Spleen (tissue), 13 donors: ENCODE measurements at places on chromosomes 13 and 19. TPM values are rescaled to one million over a fixed set of nuclear protein-coding genes. Genes with fewer than 3 reads are reported as not detected.

DNA sequence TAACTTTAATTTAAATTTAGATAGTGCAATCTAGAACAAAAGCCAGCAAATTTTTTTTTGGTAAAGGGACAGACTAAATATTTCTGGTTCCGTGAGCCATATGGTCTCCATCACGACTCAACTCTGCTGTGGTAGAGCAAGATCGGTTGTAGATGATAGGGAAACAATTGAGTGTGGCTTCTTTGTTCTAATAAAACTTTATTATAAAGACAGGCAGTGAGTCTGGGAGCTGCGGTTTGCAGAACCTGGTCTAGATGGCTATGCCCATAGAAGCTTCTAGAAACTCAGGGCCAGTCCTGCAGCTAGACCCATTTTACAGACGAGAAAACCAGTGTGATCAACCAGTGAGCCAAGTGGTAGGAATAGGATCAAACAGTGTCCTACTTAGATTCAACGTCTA, 11.2 kb downstream of the CDC37 start:
- no peak overlapping the region for H3K27ac ChIP-seq
- no peak overlapping the region for H3K4me3 ChIP-seq
- H3K27me3 ChIP-seq: no peaks in the 10 kb centered on the region
- no peak for DNase-seq
- H3K4me1 ChIP-seq: peaks cover 42% of the 10 kb centered on the region

Gene EXOC3L2
- 22.7 TPM for total RNA-seq

GRCh38 chr13:72970956-72971355, 87.8 kb upstream of the KLF5 start:
- H3K36me3 ChIP-seq: peaks cover 14% of the 10 kb centered on the region
- H3K27me3 ChIP-seq: no peaks in the 10 kb centered on the region
- no peak for DNase-seq

- H3K4me3 ChIP-seq: no peak overlapping the region
- DNase-seq: no peak
- H3K27ac ChIP-seq: no peak overlapping the region
- peaks cover 6% of the 10 kb centered on the region for H3K4me1 ChIP-seq
- H3K36me3 ChIP-seq: no peaks in the 10 kb centered on the region
Measured at GRCh38 chr19:56474308-56474707, 2.8 kb downstream of the ZNF667 start.

Gene ICAM1
- total RNA-seq: 163 TPM

Gene ZNF324
- 12.6 TPM for total RNA-seq

Gene VSIG10L
- 1.1 TPM for total RNA-seq

Gene ATXN8OS
- total RNA-seq: not detected

DNA sequence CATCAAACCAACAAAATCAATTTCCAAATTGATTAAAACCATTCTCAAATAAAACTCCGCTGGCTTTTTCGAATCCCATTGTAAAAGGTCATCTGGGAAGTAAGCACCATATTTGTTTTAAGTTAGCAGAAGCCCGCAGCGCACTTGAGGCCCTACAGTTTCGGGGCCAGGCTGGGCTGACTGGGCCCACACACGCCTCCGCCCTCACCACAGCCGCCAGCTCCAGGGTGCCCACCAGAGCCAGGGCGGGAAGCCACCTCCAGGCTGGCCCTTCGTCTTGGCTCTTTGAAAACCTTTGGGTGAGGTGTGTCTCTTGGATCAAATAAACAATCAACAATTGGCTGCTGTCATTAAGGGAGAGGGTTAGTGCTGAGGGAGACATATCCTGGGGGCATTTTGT, 133.3 kb downstream of the SOX1 start:
- DNase-seq: no peak
- H3K27me3 ChIP-seq: no peaks in the 10 kb centered on the region
- peaks cover 3% of the 10 kb centered on the region for H3K4me1 ChIP-seq
- no peak overlapping the region for H3K27ac ChIP-seq

Gene UTP14C
- total RNA-seq: 18.0 TPM

- H3K27ac ChIP-seq: peak overlapping the region; percentile 64
- H3K4me1 ChIP-seq: peaks cover 5% of the 10 kb centered on the region
- H3K27me3 ChIP-seq: no peaks in the 10 kb centered on the region
- H3K36me3 ChIP-seq: peaks cover 98% of the 10 kb centered on the region
- DNase-seq: peak; percentile 83
Measured at GRCh38 chr19:10142701-10143375, 23.1 kb upstream of the EIF3G start.

Gene PPP1R37
- total RNA-seq: 18.3 TPM

GRCh38 chr19:35689836-35690235, 14.5 kb upstream of the ZBTB32 start:
- no peaks in the 10 kb centered on the region for H3K36me3 ChIP-seq
- no peak overlapping the region for H3K27ac ChIP-seq
- no peak for DNase-seq
- no peak overlapping the region for H3K4me3 ChIP-seq
- H3K4me1 ChIP-seq: peaks cover 3% of the 10 kb centered on the region

DNA sequence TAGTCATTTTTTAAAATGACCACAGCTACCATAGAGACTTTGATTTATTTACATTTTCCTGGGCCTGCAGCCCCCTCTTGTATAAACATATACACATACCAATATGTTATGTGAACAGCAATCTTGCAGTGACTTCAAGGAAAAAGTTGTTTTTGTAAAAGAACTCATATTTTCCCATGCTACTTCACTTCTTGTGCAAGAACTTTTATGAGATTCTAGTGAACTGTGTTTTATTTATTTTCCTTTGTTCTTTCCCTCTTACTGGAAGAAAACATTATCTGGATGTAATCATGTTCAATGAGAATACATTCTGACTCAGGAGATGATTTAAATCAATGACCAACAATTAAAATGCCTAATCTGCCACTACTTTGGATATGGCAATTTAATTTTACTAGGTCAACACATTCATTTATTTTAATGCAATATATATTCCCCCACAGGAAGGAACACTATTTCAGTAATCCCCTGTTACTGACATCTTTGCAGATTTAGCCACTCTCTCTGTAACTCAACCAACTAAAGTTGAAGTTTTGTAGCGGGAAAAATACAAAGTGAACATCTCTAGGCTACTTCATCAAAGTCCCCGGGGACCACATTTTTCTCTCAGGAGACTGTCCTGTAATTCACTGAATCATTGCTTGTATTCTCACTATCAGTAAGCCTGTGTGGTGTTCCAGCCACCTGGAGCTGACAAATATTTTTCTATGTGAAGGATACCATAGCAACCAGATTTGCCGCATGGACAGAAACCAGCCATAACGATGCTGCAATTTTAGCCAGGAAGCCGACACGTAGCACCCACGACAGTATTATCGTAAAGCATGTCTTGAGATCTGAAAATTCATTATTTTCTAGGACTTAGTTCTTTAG, 90.5 kb downstream of the STARD13 start:
- no peaks in the 10 kb centered on the region for H3K36me3 ChIP-seq
- no peaks in the 10 kb centered on the region for H3K27me3 ChIP-seq
- no peak overlapping the region for H3K4me3 ChIP-seq
- no peaks in the 10 kb centered on the region for H3K4me1 ChIP-seq

- DNase-seq: no peak
- H3K27ac ChIP-seq: no peak overlapping the region
- no peaks in the 10 kb centered on the region for H3K36me3 ChIP-seq
- no peaks in the 10 kb centered on the region for H3K4me1 ChIP-seq
Measured at GRCh38 chr13:82480415-82480814, 1401.9 kb downstream of the SLITRK1 start.

DNA sequence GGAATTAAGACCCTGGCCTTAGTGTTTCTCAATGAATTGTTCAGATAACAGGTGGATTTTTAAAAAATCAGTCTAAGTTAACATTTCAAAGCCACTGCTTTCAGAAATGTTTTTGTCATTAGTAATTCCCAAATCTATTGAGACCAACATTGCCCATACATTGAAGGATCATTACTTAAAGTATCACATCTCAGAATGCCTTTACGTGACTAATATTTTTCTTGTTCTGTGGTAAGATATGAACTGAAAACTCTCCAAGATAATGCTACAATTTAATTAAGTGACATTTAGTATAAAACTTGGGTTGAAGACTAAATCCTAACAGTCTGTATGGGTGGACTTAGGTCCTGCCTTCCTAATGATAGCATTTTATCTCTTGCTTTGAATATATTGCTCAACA, 59.4 kb upstream of the POSTN start:
- H3K4me3 ChIP-seq: no peak overlapping the region
- H3K27me3 ChIP-seq: no peaks in the 10 kb centered on the region
- no peak overlapping the region for H3K27ac ChIP-seq
- no peaks in the 10 kb centered on the region for H3K36me3 ChIP-seq

DNA sequence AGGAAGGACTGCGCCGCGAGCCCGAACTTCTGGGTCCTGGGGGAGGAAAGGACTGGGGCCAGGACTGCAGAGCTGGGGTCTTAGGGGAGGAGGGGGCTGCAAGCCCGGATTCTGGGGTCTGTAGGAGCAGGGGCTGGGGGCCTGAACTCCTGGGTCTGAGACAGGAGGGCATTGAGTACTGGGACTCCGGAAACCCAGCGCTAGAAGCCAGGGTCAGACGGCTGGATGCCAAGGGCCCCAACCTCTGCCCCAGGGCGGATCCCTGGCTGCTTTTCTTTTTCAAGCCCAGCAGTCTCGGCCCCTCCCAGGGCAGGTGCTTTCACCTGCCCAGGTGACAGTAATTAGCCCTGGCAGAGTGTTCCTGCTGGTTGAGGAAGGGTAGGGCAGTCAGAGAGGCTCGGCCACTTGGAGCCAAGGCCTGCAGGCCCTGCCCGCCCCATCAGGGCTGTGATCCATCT, 2.3 kb downstream of the MYH14 start:
- H3K4me3 ChIP-seq: no peak overlapping the region
- H3K4me1 ChIP-seq: peaks cover 9% of the 10 kb centered on the region
- peaks cover 60% of the 10 kb centered on the region for H3K27me3 ChIP-seq

DNA sequence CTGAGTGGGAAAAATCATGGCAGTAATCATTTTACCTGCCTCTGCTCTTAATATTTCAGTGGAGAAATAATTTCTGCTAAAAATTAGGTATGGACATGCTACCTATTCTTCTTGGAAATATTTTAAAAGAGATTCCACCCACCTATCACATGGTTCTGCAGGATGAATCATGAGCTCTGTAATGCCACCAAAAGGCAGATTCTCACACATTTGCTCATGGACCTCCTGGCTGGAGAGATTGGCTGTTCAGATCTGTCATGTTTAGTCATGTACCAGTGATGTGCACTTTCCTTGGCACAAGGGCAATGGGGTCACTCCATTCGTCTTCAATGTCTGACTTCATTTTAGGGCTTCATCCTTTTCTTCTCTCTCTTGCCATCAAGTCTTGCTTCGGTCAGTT, 101.8 kb upstream of the MBNL2 start:
- H3K27me3 ChIP-seq: peaks cover 6% of the 10 kb centered on the region
- H3K27ac ChIP-seq: no peak overlapping the region
- no peaks in the 10 kb centered on the region for H3K36me3 ChIP-seq
- no peak overlapping the region for H3K4me3 ChIP-seq
- no peaks in the 10 kb centered on the region for H3K4me1 ChIP-seq
- DNase-seq: no peak

Gene PEAK3
- 13.4 TPM for total RNA-seq

- H3K27me3 ChIP-seq: no peaks in the 10 kb centered on the region
- peak; percentile 92 for DNase-seq
- peak overlapping the region; percentile 37 for H3K4me3 ChIP-seq
Measured at GRCh38 chr13:26784704-26785639, 24.4 kb upstream of the GPR12 start.

DNA sequence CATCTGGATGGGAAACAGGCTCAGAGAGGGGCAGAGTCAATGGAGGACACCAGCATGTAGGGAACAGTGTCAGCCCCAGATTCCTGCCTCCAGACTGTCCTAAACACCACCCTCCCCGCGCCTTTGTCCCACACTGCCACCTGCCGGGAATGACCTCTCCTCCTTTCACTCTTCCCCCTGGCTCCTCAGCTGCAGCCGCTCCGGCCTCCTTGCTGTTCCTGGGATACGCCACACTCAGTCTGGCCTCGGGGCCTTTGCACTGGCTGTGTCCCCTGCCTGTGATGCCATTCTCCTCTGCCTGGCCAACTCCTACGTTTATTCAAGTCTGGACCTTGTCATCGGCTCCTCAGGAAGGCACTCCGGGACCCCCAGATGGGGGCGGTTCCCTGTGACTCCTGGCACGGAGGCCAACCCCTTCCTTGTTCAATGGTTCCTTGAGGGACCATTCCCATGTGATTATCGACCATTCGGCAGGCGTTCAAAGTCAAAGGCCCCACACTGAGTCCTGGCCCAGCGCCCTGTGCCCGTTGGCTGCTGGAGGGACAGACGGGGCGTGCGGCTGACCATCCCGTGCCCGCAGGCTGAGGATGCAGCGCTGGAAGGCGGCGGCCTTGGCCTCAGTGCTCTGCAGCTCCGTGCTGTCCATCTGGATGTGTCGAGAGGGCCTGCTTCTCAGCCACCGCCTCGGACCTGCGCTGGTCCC, 15.8 kb downstream of the FUT6 start:
- H3K27ac ChIP-seq: no peak overlapping the region
- peaks cover 4% of the 10 kb centered on the region for H3K4me1 ChIP-seq
- no peak for DNase-seq
- no peak overlapping the region for H3K4me3 ChIP-seq
- H3K27me3 ChIP-seq: peaks cover 23% of the 10 kb centered on the region
- no peaks in the 10 kb centered on the region for H3K36me3 ChIP-seq

- no peak for DNase-seq
- no peak overlapping the region for H3K4me3 ChIP-seq
- H3K27me3 ChIP-seq: no peaks in the 10 kb centered on the region
- H3K36me3 ChIP-seq: peaks cover 18% of the 10 kb centered on the region
Measured at GRCh38 chr13:99264051-99264450, 5.9 kb upstream of the GPR18 start.

- H3K27ac ChIP-seq: no peak overlapping the region
- peak; percentile 62 for DNase-seq
- H3K4me1 ChIP-seq: no peaks in the 10 kb centered on the region
- H3K36me3 ChIP-seq: no peaks in the 10 kb centered on the region
- H3K27me3 ChIP-seq: no peaks in the 10 kb centered on the region
- H3K4me3 ChIP-seq: no peak overlapping the region
Measured at GRCh38 chr13:113077953-113078901, 27.4 kb upstream of the F7 start.

GRCh38 chr19:38742906-38743305, 1.4 kb downstream of the CAPN12 start:
- no peak overlapping the region for H3K27ac ChIP-seq
- no peaks in the 10 kb centered on the region for H3K27me3 ChIP-seq
- DNase-seq: peak; percentile 64
- no peak overlapping the region for H3K4me3 ChIP-seq

DNA sequence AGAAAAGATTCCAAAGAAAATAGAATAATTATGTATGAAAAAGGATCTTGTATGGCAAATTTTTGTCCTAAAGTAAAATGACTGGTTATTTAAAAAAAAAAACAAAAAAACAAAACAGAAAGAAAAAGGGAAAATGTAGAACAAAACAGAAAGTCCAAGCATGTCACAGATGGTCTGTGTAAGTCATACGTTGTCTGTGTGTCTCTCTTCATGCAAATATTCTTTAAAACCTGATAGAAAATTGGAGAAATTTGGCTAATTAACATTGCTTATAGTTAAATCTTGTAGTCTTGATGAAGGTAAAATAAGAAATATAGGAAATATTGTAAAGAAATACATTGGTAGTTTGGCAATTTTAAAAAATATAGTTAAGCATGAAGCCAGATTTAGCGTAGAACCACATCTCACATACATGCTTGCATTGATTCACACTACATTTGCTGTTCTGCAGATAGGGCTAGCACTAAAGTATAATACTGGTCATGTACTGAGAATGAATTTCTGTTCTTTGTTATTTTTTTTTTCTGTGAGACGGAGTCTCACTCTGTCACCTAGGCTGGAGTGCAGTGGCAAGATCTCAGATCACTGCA, 58.4 kb downstream of the SPRYD7 start:
- DNase-seq: no peak
- peaks cover 4% of the 10 kb centered on the region for H3K27me3 ChIP-seq
- H3K36me3 ChIP-seq: no peaks in the 10 kb centered on the region

Gene LGALS16
- not detected for total RNA-seq

Gene ZNF134
- 28.1 TPM for total RNA-seq

Gene NLRP4
- total RNA-seq: not detected
